NCI-H1417 (cell line): ENCODE measurements at places on chromosomes 12 and 14.
A peak's percentile ranks its signal among the peaks of the same experiment; 100 is the strongest.

DNA sequence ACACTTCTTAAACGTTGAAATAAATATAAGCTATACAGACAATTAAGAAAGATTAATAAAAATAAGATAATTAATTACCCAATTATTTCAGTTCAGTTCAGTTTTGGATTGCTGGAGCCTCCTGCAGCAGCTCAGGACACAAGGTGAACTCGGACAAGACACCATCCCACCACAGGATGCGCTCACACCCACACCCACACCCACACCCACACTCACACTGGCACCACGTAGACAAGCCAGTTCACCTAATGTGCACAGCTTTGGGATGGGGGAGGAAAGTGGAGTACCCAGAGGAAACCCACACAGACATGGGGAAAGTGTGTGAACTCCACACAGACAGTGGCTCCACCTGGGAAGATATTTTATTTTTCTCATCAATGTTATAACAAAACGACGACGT lies 32.1 kb downstream of the EMP1 start:
- DNase-seq: no peak

DNA sequence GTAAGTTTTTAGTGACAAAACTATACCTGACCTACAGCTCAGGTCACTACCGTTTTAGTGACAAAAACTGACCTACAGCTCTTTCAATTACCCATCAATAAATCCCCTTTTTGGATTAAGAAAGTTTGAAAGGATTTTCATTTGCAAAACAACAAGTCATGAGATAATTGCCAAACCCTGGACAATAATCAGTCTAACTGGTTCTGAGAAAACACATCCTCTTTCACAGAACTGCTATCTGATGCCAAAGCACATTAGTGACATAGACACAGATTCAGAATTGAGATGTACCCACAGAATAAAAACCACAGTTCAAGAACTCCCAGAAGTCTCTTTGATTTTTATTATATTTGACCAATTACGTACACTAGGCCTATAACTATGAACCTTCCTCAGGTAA lies 126.0 kb upstream of the COCH start:
- no peak for DNase-seq

DNA sequence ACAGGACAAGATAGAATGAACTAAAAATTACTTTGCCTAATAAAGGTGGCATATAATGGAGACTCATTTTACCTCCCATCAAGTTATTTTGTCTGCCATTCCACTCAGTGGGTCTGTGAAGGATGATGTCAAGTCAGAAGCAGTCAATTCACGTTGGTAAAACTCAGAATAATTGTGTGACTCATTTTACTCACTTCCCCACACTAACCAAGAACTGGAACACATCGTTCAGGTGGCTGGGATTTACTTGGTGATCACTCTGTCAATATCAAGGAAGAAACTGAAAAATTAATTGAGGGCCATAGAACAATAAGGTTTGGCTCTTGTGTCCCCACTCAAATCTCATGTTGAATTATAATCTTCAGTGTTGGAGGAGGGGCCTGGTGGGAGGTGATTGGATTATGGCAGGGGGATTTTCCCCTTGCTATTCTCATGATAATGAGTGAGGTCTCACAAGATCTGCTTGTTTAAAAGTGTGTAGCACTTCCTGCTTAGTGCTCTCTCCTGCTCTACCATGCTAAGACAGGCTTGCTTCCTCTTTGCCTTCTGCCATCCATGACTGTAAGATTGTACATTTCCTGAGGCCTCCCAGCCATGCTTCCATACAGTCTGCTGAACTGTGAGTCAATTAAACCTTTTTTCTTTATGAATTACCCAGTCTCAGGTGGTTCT lies 35.7 kb upstream of the GTF2A1 start:
- DNase-seq: no peak

- DNase-seq: peak; percentile 77
Measured at GRCh38 chr12:69007101-69007854, 74.3 kb upstream of the CPM start.

DNA sequence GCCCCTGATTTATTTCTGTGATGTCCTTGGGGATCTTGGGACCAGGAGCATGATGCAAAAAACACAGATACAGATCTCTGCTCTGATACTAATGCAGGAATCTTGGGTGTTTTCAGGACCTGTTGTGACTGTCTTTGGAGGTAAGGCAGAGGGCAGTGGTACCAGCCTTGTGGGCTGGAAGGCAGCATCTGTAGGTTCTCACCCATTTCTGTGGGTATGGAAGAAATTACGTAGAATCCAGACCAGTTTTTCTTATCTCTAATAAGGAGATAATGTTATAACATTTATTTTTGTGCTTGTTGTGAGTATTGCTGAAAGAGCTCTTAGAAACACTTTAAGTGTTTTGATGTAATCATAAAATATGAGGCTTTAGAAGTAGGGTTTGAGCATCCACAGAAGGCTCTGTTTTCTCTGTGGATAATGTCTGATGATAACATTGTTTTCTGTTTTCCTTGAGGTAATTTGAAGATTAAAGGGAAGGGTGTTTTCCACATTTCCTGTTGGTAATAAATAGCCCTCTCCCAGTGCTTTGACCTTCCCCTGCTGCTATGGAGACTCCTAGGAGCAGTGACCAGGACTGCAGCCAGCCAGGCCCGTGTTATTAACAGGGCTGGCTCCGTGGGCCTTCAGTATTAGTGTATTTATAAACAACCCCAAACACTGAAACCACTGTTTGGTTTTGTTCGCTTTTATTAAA lies 9.4 kb upstream of the DCP1B start:
- peak; percentile 62 for DNase-seq

DNA sequence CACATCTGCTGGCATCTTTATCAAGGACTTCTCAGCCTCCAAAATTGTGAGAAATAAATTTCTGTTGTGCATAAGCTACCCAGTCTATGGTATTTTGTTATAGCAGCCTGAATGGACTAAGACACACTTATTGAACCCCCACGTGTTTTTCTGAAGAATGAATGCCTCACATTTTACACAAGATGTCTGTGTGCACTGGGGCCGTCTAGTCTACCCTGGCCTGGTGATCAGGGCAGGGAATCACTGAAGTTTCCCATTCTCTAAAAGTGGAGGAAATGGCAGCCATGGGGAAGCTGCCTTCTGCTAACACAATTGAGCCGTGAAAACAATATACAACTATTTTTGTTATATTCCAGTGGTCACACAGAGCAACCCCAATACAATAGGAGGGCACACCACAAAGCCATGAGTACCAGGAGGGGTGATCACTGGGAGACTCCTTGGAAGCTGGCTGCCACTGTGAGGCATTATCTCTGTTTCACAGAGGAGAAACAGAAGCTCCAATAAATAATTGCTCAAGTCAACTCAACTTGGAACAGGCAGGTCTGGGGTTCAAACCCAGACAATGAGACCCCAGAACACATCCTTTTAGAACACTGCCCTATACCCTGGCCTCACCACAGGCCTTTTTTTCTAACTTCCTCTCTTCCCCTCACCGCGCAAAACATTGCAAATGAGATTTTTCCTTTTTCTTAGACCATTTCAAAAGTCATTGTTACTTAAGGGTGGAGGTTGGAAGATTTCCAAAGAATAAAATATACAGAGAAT lies 18.3 kb upstream of the LTA4H start:
- no peak for DNase-seq

GRCh38 chr12:3106579-3106978 lies 29.4 kb downstream of the TSPAN9 start:
- DNase-seq: no peak

GRCh38 chr12:3523728-3524127 lies 32.7 kb downstream of the PRMT8 start:
- DNase-seq: no peak

GRCh38 chr14:23123419-23123818 lies 4.4 kb upstream of the CEBPE start:
- peak; percentile 48 for DNase-seq
